ENCODE measurements at places on chromosomes 12 and 14. TPM values are rescaled to one million over a fixed set of nuclear protein-coding genes. Genes with fewer than 3 reads are reported as not detected.
A peak's percentile ranks its signal among the peaks of the same experiment; 100 is the strongest.

DNA sequence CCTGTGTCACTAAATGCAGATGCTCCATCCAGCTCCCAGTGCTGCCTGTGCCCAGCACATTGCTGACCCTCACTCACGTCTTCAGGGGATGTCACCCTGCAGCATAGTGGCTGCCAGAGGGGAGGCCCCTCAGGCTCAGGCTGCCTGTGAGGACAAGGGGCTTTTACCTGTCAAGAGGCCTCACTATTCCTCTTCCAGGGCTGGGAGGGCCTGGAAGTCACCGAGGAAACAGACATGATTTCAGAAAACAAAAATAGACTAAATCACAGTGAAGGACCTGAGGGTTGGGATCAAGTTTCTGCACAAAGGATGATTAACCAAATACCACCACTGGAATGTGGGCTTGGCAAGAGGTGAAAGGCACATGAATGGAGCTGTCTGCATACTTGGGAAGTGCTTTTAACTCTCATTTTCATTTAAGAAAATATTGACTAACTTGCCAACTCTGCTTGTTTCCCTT is 1202.3 kb downstream of the BCL11B start:
- DNase-seq = no peak

GRCh38 chr12:85440271-85440670 is 160.3 kb downstream of the ALX1 start:
- no peak for DNase-seq

- no peak for DNase-seq
Observed at GRCh38 chr12:132052196-132052932, 91.8 kb downstream of the DDX51 start.

GRCh38 chr14:80781972-80782367 is 159.6 kb downstream of the CEP128 start:
- no peak for DNase-seq

DNA sequence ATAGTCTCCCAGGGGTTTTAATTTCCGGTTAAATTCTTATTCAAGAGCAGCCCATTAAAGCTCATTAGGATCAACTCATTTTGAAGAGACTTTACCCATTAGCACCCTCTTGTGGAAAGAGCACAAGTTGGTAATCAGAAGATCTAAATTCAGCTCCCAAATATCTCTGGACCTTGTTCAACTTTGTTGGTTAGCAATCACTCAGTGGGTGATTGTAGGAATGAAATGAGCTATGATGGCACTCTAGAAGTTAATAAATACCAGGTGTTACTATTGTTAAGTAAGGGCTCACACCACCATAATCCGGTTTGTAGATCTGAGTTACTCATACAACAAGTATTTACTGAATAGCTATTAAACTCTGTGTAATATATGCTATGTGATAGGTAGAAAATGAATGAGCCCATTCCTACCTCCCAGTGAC is 42.9 kb downstream of the TRIP11 start:
- DNase-seq = peak; percentile 75

GRCh38 chr12:54592316-54592715 is 3.9 kb upstream of the PPP1R1A start:
- no peak for DNase-seq

GRCh38 chr12:105921872-105922669 is 216.7 kb downstream of the NUAK1 start:
- no peak for DNase-seq

- no peak for DNase-seq
Observed at GRCh38 chr12:43878050-43878449, 42.2 kb downstream of the TMEM117 start.

GRCh38 chr14:101992708-101993107 is 28.3 kb downstream of the DYNC1H1 start:
- DNase-seq = no peak

DNA sequence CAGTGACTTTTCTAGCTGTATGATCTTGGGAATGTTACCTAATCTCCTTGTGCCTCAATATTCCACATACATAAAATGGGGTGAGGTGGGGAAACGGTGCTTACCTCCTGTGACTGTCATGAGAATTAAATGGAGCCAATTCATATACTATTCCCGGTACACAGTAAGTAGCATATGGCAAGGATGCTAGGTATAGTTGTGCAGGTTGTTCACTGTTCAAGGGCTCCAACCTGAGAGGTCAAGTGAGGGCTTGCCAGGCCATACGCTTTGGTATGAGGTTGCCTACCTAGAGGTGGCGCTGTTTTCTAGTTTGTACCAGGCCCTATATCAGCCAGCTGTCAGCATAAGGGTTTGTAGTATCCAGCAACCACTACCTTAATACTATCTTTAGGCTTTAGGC is 3.6 kb upstream of the BATF start:
- no peak for DNase-seq

DNA sequence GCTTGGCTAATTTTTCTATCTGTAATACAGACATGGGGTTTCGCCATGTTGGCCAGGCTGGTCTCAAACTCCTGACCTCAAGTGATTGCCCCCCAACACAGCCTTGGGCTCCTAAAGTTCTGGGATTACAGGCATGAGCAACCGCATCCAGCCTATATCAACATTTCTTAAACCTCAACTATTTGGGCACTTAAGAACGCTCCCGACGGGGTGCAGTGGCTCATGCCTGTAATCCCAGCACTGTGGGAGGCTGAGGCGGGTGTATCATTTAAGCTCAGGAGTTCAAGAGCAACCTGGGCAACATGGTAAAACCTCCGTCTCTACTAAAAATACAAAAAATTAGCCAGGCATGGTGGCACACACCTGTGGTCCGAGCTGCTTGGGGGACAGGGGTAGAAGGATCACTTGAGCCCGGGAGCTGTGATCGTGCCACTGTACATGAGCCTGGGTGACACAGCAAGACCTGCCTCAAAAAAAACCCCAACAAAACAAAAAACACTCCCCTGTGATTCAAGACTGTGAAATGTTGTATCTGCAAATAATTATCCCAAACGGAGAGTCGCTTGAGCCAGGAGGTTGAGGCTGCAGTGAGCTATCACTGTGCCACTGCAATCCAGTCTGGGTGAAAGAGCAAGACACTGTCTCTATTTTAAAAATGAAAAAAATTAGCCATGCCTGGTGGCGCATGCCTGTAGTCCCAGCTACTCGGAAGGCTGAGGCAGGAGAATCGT is 21.5 kb downstream of the PPTC7 start:
- DNase-seq = no peak

DNA sequence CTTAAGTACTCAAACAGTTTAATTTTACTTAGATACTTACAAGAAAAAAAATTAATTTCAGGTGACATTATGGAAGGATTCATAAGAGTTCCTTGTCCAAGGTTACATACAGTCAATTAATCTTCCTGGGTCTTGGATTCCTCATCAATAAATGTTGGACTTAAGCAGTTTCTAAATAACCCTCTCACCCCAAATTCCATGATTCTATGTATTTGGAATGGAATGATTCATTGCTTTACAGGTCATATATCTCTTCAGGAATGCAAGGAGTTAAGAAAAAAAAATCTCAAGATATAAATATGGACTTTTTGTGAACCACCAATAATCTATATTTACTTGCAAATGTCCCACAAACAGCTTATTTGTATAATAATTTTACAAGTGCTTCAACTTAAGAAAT is 84.2 kb upstream of the BMP4 start:
- DNase-seq = no peak

- DNase-seq = no peak
Observed at GRCh38 chr14:24316597-24316950, 5.3 kb downstream of the LTB4R start.

DNA sequence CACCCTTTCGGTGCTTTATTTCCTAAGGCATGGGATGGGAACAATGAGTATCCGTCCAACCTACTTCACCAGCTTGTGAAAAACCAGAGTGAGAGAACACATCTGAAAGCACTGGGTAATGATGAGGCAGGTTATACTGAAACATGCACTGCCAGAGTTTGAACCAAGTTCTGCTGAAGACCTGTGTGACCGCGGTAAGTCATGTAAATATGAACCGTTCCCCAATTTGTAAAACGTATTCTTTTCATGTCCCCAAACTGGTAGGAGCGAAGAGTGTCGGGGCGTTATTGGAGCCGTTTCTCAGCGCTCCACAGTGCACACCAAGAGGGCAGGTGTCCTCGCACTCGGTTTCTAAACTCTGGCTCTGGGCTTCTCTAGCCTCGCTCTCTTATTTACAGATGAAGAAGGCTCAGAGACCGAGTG is 788 bp upstream of the NGDN start:
- DNase-seq = no peak

GRCh38 chr12:109443794-109444193 is 33.3 kb downstream of the KCTD10 start:
- DNase-seq = no peak

DNA sequence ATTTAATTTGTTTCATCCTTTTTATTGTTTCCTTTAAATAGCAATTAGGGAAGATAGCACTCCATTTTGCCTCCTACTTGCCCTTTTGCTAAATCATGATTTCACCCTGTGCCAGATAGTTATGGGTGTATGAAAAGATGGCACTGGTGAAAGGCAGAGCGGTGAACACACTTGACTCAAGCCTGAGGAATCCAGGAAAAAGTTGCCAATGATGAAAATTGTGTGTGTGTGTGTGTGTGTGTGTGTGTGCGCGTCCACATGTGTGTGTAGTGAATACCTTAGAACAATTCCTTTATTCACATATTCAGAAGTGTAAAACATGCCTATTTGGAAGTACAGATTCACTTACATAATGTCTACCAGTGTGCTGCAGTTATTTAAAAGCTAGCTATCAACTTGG is 123.8 kb downstream of the PTCSC3 start:
- DNase-seq = no peak

DNA sequence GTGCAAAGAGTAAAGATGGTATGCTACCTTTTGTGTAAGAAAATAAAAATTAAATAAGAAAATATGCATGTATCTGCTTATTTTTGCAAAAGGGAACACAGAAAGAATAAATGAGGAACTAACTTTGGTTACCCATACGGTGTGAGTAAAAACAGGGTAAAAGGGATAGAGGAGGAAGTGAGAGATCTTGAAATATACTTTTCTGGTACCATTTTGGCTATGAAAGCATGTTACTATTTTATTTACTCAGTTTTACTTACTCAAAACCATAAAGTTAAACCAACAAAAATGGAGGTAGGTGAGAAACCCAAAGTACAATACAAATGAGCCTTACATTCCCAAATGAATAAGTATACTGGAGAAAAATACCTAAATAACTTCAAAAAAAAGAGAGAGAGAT is 122.0 kb upstream of the EGLN3 start:
- DNase-seq = no peak

DNA sequence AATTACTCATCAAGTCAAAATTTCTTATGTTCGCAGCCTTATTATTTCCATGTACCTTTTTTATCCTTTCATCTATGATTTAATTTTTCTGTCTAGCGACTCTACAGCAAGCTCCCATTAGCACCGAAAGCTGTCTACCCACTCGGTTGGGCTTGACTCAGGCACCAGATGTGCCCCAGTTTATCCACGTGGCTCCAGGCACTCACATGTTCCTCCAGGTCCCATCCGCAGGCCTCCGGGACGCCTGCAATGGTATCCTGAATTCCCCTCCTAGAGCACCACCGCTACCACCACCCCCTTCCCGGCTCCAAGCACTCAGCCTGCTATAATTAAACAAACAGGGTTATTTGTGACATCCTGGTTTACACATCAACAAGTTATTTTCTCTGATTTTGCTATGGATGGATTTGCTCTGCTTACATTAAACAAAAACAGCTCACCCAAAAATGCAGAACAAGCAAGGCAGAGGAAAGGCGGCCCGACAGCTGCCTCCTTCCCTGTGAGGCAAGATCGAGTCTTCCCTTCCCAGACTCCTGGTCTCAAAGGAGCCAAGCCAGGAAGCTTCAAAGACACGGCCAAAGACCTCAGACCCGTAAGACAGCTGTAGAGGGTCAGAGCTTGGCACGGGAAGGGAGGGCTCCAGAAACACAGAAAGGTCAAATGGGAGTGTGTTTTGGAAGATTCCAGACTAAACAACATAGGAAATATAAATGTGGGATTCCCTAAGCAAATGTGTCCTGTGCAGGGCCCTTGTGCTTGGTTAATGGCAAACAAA is 253.8 kb downstream of the TTC8 start:
- no peak for DNase-seq

- peak; percentile 60 for DNase-seq
Observed at GRCh38 chr14:73633116-73634010, 11.4 kb upstream of the DNAL1 start.

- DNase-seq = no peak
Observed at GRCh38 chr14:91140672-91141071, 26.8 kb downstream of the DGLUCY start.

GRCh38 chr14:96376093-96376492 is 12.8 kb downstream of the GSKIP start:
- DNase-seq = no peak

DNA sequence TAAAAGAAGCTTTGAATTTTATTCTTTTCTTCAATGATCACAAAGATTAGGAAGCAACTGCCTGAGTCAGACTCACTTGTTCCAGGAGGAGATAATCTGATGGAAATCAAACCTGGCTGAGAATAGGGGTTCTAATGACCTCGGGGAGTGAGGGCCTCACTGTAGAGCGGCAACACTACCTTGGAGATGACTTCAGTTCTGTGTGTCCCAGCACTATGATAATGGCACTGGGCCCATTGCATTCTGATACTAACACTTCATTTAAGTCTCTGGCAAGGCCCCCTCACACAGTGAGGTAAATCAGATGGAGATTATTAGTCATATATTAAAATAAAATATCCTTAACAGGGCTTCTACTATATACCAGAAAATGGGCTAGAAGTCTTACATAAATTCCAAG is 233.3 kb upstream of the EGLN3 start:
- no peak for DNase-seq

LTBR gene
- polyA plus RNA-seq = not detected

GOLGA3 gene
- 7.8 TPM for polyA plus RNA-seq

OAS1 gene
- polyA plus RNA-seq = 95.4 TPM

AKT1 gene
- 19.8 TPM for polyA plus RNA-seq

KRT74 gene
- not detected for polyA plus RNA-seq

COPS7A gene
- polyA plus RNA-seq = 48.4 TPM

APPL2 gene
- 11.4 TPM for polyA plus RNA-seq

INHBC gene
- polyA plus RNA-seq = not detected

SDR9C7 gene
- not detected for polyA plus RNA-seq

ACOT4 gene
- polyA plus RNA-seq = 2.8 TPM

ARHGEF25 gene
- polyA plus RNA-seq = not detected

KRT6C gene
- not detected for polyA plus RNA-seq

SYNDIG1L gene
- polyA plus RNA-seq = not detected

DBX2 gene
- not detected for polyA plus RNA-seq

KRT72 gene
- polyA plus RNA-seq = 0.13 TPM

NANOG gene
- polyA plus RNA-seq = not detected

BIN2 gene
- 255 TPM for polyA plus RNA-seq

Measured in CD4-positive, CD25-positive, alpha-beta regulatory T cell (primary cell).